ENCODE measurements at places on chromosomes 7 and 10.

DNA sequence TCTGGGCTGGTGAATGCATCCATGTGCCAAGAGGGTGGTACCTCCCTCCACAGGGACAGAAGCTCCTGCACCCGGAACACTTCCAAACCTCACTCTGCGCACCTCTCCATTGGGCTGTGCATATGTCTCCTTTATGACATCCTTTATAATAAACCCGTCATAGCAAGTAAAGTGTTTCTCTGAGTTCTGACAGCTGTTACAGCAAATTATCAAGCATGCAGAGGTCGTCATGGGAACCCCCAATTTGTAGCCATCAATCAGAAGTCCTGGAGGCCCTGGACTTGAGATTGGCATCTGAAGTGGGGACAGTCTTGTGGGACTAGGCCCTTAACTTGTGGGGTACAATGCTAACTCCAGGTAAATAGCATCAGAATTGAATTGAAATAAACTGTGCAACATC lies 29.4 kb upstream of the PARD3 start:
- DNase-seq: no peak

- no peak for DNase-seq
Observed at GRCh38 chr7:82605247-82605864, 161.8 kb upstream of the CACNA2D1 start.

GRCh38 chr10:71975871-71976725 lies 11.9 kb downstream of the CHST3 start:
- no peak for DNase-seq

DNA sequence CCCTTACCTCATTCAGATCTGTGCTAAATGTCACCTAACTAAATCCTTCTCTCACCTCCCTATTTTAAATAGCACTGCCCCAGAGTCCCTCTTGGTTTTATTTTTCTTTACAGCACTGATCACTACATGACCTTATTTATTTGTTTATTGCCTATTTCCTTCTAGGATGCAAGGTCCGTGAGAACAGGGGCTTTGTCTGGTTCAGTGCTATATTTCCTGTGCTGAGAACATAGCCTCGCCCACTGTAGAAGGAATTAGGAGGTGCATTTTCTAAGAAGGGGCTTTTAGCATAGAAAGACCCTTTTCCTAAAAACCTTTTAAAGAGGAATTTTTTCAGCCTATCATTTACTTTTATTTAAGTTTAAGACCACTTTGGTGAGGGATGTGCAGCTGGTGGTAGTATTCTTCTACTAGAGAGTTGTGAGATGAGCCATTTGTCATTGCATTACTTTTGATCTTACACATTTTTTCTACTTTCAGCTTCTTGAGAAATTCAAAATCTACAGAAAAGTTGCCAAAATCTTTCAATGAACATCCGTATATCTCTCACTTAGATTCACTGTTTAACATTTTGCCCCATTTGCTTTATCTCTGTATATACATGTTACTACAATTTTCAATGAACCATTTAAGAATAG lies 13.5 kb upstream of the PCGF5 start:
- DNase-seq: no peak

GRCh38 chr10:5458425-5458824 lies 40.9 kb downstream of the CALML5 start:
- no peak for DNase-seq

GRCh38 chr10:101829561-101830315 lies 11.5 kb upstream of the OGA start:
- DNase-seq: peak; percentile 79

DNA sequence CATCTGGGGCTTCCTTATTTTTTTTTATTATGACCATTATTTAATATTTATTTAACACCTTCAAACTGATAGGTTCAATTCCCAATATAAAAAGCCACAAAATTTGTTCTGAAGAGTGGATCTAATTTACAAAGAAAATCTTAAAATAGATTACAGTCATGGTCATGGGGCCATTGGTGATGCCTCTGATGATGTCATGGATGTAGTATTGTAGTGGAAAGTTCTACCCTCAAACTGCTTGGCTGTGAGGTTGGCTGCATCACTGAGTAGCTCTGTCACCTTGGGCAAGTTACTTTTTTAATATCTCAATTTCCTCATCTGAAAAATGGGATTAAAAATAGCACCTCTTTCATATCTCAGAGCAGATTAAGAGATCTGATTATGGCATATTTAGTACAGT lies 128.5 kb downstream of the DKK1 start:
- no peak for DNase-seq

DNA sequence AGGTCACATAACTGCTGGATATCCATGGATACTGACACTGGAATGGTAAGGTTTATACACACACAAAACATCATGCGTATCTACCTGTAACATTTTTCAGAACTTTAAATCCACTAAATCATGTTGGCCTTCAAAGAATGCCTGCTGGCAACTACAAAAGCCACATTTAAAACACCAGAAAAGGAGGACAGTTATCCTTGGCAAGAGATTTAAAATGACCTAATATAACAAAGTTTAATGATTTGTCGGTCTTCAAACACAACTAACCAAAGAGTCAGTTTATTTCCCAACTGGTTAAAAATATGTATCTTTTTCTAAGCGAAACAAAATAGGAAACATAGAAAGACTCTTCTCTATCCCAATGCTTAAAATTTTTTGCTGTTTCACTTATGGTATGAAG lies 24.0 kb downstream of the WAPL start:
- no peak for DNase-seq

DNA sequence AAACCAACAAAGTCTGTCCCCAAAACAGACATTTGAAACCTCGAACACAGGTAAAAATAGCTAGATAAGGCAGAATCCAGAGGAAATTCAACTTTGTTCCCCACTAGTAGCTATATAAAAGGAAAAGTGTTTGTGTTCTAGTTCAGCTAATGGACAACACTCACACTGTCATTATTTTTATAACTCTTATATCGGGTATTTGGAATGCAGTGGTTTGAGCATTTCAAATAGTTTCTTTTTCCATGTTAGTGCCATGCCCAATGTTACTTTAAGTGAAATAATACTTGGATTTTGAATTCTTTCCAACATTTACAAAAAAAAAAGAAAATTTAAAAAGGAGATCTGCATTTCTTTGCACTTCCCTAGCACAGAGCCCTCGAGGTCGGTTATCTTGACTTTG lies 213.6 kb downstream of the DOCK4 start:
- DNase-seq: no peak

- no peak for DNase-seq
Observed at GRCh38 chr10:88114368-88114767, 250.9 kb downstream of the PTEN start.

DNA sequence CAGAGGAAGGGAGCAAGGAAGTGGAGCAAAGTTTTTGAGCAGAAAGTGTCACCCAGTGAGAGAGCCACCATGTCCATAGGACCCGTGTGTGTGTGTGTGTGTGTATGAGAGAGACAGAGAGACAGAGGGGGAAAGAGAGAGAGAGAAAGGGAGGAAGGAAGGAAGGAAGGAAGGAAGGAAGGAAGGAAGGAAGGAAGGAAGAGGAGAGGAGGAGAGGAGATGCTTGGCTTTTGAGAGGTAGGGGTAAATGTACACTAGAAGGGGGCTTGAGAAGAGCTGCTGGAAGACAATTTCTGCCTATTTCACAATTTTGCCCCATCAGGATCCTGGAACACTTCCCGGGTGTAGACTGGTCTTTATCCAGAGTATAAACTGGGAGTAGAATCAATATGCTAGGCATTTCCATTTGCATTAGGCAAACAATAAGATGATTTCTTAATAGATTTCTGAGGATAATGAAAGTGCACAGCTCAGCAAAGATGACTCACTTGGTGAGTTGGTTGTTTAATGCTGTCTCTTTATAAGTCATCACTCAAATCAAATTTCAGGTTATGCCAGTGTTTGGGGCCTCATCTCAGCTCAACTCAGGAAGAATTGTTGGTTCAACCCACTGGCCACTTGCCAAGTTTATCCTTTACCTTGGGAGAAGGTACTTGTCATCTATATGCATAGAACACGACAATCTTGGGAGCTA lies 70.0 kb upstream of the FAM13C start:
- DNase-seq: no peak

DNA sequence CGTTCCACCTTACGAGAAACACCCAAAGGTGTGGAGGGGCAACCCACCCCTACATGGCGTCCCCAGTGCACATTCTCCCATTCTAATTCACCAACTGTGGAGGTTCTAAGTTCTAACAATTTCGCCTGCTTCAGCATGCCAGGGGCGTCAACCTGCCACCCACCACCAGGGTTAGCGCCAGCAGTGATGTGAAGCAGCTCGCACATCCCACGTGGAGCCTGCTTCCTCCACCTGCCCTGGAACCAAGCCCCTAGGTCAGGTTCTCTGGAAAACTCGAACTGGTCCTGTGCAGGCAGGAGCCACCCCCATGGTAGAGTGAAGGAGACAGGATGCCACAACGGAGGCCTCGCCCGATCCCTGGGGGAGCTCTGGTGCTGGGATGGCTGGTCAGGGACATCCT lies 33.3 kb upstream of the FXYD4 start:
- no peak for DNase-seq

- DNase-seq: no peak
Observed at GRCh38 chr10:62491597-62491996, 117.4 kb downstream of the ZNF365 start.

- DNase-seq: no peak
Observed at GRCh38 chr10:7773845-7774801, 13.7 kb downstream of the KIN start.

DNA sequence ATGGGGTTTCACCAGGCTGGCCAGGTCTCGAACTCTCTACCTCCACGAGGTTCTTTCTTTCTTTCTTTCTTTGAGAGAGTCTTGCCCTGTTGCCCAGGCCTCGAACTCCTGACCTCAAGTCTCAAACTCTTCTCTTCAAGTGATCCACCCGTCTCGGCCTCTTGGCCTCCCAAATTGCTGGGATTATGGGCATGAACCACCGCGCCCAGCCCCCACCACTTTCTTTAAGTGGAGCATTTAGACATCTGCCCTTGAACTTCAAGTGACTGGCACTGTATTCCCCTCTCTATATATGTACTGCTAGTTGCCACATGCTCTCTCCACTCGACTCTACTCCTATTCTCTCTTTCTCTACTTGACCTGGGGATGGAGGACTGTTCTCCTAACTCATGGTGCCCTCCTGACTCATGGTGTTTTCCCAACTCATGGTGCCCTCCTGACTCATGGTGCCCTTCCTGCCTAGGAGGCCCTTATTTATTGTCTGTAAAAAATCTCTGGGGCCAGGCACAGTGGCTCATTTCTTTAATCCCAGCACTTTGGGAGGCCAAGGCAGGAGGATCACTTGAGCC lies 19.3 kb upstream of the ACHE start:
- peak; percentile 48 for DNase-seq

DNA sequence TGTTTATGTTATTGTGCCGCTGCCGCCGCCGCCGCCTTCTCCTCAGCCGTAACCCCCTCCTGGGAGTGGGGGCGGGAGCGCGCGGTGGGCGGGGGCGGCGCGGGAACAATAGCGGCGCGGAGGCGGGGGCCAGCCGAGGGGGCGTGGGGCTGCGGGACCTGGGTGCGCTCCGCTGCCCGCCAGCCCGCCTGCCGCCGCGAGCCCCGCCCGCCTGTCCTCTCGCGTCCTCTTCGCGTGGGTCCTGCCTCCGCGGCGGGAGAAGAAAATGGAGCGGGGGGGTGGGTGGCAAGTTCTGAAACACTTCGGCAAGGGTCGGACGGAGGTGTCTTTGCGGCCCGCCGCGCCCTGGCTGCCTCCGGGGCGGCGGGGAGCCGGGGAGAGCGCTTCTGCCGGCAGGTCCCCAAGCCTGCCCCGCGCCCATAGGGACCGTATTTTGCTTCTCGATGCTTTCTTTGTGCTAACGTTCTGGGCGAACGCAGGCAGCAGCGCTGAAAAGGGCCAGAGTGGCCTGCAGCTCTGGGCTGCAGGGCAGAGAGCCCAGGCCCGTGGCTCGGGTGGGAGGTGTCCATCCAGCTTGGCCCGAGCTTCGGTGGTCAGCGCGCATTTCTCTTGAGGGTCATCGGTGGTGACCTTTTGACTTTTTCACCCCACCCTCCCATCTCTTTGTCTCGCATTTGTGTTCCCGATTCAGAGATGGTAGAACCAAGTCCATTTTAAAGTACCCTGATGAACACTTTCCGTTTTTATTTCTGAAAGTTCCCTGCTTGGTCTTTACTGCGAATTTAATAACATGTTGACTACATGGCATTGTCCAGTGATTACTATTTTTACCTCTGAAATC lies 613 bp downstream of the MAPK8 start:
- DNase-seq: peak; percentile 64

GRCh38 chr10:94104316-94105000 lies 110.7 kb downstream of the PLCE1 start:
- no peak for DNase-seq

DNA sequence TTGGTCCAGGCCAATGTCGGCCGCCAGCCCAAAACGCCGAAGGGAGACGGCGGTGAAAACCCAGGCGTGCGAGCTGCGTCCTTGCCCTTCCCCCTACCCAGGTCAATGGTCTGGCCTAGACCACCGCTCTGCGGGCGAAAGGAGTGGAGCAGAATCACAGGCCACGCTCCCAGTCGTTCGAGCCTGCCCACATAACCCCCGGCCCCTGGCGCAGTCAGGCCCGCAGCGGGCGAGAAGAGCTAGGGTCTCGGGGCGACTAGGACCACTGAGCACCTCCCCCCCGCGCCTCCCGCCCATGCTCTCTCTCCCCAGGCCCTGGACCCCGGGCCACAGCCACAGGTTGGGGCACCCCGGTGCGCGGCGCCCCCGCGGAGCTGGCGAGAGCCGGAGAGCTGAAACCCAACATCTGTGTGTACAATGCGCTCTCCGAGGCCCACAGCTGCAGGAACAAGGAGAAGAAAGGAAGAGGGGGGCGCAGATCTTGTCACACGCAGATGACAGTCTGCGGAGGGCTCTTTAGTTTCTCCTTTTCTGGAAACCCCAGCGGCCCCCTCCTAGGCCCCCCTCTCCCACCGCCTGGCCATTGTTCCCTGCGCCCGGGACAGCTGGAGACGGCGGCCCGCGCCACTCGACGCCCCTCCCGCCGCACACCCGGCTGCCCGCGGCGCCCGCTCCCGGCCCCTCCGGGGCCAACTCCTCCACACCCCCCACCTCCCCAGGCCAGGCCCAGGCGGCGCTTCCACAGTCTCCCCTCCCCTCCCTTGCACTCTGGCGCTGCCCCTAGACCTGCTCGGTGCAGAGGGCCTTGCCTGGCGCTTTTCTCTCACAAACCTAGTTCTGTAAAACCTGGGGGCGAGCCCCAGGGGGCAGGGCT lies 355.0 kb downstream of the DNAJB6 start:
- no peak for DNase-seq

DNA sequence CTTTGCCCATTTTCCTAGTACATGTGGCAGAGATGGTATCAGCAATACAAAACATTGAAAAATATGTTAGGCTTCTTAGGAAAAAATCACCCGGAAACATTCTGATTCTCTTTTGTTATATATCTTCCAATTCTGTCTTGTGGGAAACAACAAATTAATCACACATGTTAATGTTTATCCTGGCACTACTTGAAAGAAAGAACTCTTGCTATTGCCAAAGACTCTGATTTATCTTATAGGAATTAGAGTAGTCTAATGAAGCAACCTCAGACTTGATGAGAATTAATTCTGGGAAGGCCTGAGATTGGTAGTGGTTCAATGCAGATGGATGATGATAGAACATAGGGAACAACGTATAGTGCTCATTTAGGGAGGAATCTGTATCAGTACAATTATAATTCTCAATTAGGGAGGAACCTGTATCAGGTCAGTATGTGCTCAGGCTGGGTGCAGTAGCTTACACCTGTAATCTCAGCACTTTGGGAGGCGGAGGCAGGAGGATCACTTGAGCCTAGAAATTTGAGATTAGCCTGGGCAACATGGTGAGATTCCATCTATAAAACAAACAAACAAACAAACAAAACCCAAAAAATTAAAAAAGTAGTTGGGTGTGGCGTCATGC lies 50.7 kb downstream of the TAS2R16 start:
- no peak for DNase-seq

GRCh38 chr10:14327527-14327926 lies 3.2 kb downstream of the FRMD4A start:
- DNase-seq: no peak

GRCh38 chr10:18293536-18294510 lies 153.6 kb downstream of the CACNB2 start:
- no peak for DNase-seq

All from CD4-positive, alpha-beta T cell (primary cell).